ENCODE measurements at places on chromosomes 11 and 22.

DNA sequence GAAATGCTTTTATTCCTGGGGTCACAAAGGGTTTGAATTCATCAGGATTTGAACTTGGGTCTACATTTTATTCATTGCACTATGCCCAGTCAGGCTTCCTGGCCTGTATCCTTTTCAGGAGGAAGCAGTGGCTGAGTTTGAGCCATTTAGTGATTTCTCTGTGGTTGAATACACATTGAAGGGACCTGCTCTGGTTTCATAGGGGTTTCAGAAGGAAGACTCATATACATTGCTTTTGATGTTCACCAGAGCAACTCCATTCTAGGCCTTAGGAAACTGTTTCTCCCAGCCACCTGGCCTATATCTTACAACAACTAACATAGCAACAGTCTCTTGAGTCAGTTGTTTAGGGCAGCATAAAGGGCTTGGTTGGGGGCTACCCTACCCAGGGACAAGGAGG is 165.7 kb downstream of the INSC start:
- no peak for DNase-seq

DNA sequence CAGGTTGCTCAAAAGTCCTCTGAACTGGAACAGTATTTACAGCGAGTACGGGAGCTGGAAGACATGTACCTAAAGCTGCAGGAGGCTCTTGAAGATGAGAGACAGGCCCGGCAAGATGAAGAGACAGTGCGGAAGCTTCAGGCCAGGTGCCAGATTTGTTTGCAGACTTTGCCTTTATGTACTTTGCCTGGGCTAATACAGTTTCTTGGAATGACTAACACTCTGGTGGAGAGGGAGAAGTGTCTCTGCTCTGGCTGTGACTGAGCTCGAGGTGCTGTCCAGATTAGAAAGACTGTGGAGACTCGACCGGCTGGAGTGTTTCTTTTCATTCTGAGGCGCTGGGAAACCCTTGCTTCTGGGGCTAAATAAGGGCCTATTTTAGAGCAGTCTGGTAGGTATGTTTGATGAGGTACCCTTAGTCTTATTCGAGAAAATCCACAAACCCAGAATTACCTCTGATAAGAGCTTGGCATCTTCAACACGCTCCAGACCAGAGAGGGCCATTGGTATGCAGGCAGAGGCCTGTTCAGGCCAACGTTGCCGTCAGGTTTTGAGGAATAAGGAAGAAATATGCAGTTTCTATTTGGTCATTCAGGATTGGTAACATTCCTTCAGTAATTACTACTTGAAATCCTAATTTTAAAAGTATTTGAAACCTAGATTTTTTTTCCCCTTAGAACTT is 76.5 kb downstream of the SWAP70 start:
- no peak for DNase-seq

DNA sequence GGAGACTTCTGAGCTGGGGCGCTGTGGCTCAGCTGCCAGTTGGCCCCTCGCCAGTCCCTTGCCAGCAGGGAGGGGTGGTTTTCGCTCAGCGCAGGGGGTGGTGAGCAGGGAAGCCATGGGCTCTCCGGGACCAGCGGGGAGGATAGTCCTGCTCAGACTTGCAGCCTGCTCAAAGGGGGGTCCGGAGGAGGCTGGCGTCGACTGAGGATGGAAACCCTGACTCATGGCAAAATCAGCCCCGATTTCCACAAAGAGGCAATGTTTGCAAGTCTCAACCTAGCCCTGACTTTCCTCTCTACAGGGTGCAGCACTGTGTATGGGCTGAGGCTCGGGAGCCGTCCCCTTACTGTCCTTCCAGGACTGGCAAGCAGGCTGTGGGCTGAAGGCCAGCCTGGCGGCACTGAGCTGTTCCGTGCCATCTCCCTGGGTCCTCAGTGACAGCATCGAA is 35.1 kb downstream of the FBLN1 start:
- DNase-seq = no peak

DNA sequence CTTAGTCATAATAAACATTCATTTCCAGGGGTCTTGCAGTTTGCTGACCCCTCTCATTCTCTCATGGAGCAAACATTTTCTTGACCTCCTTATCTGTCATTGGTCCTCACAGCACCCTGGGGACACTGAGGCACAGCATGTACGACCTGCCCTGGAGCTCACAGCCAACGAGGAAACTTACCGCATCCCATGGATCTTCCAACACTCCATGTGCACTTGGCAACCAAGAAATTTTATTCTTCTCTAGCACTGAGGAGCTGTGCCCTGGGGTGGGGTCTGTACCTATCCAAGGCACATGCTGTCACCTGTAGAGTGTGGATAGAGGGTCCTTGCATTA is 69.4 kb upstream of the IGLL5 start:
- DNase-seq = no peak

DNA sequence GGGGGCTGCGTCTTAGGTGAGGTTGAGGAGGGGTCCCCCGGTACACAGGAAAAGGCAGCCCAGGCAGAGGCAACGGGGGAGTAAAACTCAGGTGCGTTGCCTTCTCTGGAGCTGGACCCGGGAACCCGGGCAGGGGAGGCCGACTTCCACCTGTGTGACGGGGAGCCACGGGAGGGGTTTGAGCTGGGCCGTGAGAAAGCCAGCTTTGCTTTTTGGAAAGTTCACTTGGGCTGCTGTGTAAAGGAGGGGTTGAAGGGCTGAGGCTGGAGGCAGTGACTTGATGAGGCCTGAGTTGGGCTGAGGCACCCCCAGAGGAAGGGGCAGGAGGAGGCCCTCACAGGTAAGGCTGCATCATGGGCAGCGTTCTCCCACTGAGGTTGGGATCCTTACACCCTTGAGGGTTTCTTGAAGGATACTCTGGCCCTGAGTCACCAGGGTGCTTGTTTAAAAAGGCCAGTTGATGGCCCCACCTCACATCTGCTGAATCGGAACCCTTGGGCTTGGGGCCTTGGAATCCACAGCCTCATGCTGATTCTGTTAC is 47.2 kb downstream of the CHRDL2 start:
- DNase-seq = no peak

- no peak for DNase-seq
These were observed 50.9 kb downstream of the APOL1 start for GRCh38 chr22:36303874-36304273.

- no peak for DNase-seq
These were observed 565.7 kb downstream of the METTL15 start for GRCh38 chr11:28673691-28674432.

DNA sequence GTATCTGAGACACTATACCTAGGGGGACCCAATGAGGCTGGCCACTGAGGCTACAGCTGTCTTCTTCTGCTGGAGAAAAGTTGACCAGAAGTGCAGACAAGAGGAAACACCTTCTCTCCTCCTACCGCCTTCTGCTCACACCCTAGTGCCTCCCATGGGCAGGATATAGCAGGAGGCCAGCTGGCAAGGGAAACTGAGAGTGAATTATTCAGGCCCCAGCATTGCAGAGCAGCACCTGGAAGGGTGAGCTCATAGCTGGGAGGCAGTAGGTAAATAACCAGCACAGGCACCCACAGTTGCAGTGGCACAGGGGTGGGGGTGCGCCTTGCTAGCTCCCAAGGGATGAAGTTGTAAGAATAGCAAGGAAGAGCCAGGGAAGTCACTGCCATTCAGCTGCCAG is 267.4 kb upstream of the NCAM1 start:
- no peak for DNase-seq

- no peak for DNase-seq
These were observed 1326.6 kb downstream of the TBC1D22A start for GRCh38 chr22:48088926-48089536.

All from NCI-H774 (cell line).